ENCODE measurements at places on chromosomes 6 and 20.

DNA sequence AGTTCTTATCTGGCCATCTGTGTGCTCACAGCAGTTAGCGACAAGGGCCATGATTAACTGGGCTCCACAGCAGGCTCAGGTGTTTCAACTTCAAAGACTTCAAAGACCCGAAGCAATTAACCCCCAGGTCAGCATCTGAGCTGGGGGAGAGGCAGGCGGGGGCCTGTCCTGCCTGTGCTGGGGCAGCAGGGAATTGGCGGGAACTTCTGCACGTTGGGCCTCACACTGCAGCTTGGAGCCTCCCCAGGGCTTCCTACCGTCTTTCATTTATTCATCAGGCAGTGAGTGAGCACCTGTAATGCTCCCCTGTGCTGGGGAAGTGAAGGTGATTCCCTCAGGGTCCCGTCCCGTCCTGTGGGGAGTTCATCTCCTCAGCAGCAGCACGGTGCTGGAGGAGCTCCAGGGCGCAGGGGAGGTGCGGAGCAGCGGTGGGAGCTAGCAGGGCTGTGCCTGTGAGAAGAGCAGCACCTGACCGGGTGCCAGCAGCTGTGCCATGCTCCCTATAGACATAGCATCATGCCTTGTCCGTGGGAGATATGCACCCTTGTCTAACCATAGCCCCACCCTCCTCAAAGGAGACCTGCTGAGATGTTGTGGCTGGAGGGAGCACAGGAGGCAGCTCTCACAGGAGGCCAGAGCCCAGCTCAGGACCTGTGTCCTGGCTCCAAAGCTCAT lies 51.8 kb upstream of the FRMD1 start:
- DNase-seq: no peak

DNA sequence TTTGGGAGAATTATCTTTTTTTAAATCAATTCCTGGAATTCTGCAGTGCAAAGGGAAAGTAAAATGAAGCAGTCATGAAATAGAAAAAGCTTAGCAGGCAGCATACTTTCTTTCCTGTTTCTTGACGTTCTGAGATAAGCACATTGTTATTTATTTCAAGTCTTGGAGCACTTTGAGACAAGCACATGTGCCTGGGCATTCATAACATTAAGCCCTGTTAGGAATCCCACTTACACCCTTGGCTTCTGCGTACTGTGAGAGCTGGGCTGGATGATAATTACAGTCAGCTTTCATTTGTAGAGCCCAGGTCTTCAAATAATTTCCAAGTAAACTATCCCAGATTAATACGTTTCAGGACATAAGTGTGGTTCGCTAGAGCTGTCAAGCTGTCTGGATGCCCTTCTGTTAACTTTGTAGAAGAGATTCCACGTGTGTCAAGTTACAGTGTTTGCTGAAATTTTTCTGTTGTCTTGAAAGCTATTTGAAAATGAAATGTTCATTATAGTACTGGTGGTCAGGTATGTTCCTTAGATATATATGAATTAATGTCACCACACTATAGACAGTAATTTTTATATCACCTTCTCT lies 8.9 kb downstream of the FARS2 start:
- no peak for DNase-seq

DNA sequence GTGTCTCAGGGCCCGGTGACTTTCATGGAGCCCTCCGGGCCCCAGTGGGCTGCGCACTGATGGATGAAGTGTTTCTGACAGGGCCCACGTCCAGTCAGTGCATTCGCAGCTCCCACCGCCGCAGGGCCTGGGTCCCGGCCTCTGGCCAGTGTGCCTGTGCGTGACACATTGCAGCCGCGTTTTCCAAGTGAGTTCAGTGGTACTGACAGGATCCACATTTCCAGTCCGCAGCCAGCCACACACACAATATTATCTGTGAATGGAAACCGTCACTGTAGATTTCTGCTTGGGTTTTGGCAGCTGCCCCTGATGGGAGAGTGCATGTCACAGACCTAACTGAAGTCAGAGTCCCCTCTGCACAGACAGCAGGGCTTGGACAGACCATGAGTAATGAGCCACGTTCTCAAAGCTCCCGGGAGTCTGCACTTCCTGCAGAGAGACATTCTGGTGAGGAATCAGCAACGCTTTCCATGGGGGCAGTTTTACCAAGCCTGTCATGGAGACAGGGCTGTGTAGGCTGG lies 171.4 kb downstream of the MYLK4 start:
- DNase-seq: no peak

- no peak for DNase-seq
Observed at GRCh38 chr6:83702077-83702476, 6.8 kb downstream of the SNAP91 start.

DNA sequence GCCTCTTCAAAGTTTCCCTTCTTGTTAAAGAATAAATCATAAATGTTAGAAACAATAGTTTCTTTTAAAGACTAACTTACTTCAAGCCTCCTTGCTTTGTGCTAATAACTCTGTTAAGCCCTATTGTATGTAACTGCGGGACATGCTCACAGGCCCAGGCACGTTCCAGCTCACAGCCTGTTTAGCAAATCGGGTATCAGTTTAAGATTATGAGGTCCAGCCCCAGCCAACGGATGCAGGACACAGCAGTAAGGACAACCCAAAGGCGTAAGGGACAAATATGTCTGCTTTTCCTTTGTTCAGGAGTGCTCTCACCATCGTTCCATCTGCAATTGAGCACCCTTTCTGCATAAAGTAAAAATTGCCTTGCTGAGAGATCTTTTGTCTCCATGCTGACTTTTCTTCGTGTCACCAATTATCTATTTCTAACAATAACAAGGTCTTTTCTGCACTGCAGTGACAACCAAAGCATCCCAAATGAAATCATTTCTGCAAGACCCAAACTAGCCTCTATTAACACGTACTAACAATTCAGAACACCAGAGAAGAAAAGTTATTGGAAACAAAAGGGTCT lies 1.4 kb downstream of the C6orf52 start:
- no peak for DNase-seq

DNA sequence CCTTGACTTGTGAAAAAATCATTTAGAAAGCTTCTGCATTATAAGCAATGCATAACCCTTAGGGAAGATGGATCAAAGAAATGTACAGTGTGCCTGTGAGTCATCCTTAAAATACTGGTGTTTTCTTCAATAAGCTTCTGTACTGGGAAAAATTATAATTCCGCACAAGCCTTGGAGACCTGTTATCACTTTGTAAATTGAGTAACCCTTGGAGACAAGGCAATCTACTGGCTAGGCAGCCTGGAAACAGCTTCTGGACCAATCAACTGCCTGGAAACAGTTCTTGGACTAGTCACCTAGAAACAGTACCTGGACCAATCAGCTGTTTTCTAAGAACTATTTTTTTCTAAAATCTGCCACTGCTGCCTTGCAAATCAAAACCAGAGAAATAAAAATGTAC lies 25.8 kb upstream of the RNGTT start:
- no peak for DNase-seq

DNA sequence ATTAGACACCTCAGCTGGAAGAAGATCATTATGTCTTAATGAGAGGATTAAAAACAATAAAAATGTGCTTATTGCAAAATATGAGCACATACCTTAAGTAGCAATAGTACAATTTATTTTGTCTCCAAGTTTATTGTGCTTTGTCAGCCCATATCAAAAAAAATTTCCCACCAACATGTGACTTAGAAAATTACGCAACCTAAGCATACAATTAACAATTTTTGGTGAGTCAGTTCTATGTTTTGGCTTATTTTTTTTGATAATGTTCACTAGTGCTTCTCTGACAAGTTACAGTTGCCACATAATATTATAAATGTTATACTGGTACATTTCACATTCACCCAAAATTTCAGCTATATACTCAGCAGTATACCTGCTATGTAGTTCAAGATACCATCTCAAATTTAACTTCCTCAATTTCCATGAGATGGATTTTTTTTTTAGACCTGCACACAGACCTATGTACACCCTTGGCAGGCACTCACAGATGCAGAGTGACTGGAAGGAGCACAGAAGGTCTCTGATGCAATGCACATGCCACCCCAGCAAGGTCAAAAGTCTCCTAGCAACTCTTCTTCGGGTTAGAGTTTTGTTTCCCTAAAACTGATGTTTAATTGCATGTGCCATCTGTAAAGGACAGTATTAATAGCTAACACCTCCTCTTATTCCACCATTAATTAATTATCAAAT lies 112.4 kb downstream of the PRKN start:
- DNase-seq: no peak

GRCh38 chr6:168130168-168130696 lies 51.2 kb upstream of the FRMD1 start:
- no peak for DNase-seq

Data from activated effector memory CD4-positive, alpha-beta T cell treated with anti-CD3 and anti-CD28 coated beads, Interleukin-2, amount 50 U/mL, for 16 hours (primary cell).